DMS 273 treated with DMSO at 0.1 percent for 48 hours (cell line): ENCODE measurements at places on chromosomes 3 and 15.

GRCh38 chr3:170201527-170201926, 20.0 kb upstream of the PHC3 start:
- no peak for DNase-seq

- no peak for DNase-seq
Observed at GRCh38 chr3:30222441-30222840, 384.0 kb upstream of the TGFBR2 start.

DNA sequence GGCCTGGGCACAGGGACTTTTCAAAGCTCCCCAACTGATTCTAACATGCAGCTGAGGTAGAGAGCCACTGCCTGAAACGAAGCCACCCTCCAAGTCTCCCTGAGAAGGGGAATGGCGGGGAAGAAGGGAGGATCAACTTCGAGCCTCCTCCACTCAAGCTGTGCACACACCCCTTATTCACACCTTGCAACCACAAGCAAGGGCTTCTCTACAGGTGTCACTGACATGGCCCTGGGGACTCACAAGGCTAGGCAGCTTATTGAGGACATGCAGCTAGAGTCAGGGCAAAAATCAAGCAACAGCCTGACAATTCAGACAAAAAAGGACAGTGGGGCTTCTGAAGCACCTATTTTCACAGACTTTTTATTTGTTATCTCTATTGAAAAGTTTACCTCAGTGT, 85.2 kb downstream of the SNRK start:
- DNase-seq, result no peak

DNA sequence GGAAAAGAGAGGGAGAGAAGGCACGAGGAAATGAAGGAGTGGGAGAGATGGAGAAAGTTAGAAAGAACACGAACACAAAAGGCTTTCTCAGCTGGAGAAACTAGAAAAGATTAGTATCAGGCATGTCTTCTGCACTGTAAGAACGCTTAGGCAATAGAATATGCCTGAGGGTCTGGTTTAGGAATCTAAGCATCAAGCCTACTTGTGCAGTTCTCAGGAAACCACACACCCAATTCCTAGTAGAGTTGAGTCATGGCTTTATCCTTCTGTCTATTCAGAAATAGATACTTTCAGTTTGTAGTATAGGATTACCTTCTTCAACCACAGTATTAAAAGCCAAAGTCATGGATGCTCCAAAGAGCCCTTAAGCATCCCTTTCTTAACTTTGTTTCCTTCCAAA, 969.4 kb downstream of the NTRK3 start:
- DNase-seq, result no peak

DNA sequence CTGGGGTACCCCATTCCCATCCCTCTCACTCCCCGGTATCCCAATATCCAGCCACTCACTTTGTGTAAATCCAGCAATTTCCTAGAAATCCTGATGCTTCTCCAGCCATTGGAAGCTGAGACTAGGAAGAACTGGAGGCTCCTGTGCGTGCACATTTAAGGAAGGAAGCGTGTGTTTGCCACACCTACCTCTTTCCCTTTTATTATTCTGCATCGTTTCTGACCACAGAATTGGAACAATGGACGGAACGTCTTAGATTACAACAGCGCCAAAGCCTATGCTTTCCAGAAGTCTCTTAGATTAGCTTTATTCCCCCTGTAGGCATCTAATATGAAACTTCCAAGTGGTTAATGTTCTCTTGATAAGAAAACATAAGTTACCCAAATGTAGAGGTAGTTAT, 234.8 kb upstream of the TRIM42 start:
- DNase-seq, result no peak

GRCh38 chr3:135490219-135490915, 475.2 kb upstream of the PPP2R3A start:
- DNase-seq, result no peak

- DNase-seq, result no peak
Observed at GRCh38 chr15:90205886-90206285, 4.8 kb downstream of the SEMA4B start.

DNA sequence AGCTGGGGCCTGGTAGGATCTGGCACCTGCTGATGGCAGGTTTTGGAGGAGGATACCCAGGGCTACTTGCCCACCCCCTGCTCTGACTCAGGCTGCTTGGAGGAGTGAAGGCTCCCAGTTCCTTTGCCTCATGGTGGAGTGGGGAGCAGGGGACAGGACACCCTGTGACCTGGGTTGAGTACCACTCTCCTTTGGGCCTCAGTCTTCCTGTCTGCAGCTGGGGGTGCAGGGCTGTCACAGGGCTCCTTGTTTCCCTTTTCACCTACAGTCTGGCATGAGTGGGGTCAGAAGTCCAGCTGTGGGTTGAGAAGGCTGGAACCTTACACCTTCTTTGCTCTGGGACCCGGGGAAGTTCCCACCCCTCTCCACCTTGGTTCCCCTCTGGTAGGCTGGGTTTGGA, 14.7 kb downstream of the SEMA3F start:
- no peak for DNase-seq

DNA sequence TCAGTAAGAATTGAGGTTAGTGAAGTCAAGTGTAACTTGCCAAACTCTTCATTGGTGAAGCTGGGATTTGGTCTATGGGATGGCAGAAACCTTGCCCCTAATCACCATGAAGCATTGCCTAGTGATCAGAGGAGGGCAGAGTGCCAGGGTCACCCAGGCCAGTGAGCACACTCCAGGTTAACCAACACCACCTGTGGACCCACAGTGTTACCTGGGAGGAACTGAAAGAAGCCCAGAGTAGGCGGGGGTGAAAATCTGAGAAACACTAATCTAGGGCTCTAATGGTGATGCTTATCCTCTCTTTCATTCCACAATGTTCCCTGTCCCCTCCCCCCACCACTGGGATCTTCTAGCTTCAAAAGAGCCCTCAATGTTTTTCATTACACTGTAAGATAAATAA, 372.8 kb downstream of the CTNNB1 start:
- DNase-seq, result no peak

- DNase-seq, result peak; percentile 5
Observed at GRCh38 chr3:152524198-152525140, 255.7 kb downstream of the MBNL1 start.

DNA sequence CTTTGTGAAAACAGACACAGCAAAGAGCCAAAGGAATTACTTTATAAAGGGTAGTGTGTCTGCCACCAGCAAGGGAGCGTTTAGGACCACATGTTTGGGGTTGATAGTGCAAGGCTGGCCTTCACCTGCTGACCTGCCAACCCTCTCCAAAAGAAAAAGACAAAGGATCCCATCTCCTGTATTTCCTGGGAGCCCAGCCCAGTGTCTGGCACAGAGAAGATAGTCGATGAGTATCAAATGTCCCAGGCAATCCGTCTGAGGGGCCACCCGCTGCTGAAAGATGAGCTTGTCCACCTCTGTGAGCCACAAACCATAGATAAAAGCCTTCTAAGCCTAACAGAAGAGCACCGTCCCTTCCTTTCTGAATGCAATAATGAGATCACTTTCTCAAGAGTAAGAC, 154.8 kb upstream of the CTNNB1 start:
- no peak for DNase-seq

GRCh38 chr3:115071601-115072000, 75.5 kb downstream of the ZBTB20 start:
- no peak for DNase-seq

- no peak for DNase-seq
Observed at GRCh38 chr15:25793354-25794050, 69.6 kb downstream of the ATP10A start.

DNA sequence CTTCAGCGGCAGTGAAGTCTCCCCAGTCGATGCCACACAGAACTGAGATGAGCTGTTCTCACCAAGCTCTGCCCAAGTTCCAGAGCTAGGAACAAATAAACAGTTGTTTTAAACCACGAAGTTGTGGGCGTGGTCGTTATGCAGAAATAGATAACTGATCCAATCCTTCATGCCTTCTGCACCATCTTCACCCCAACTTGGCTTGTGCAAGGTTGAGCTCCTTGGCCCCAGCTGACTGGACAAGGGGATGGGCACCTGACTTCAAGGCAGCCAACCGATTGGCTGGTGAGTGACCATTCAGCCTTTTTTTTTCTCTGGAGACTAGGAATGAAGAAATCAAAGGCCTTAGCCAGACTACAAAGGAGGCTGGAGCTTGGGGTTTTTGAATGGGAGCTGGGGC, 23.9 kb downstream of the LINGO1 start:
- DNase-seq, result no peak

DNA sequence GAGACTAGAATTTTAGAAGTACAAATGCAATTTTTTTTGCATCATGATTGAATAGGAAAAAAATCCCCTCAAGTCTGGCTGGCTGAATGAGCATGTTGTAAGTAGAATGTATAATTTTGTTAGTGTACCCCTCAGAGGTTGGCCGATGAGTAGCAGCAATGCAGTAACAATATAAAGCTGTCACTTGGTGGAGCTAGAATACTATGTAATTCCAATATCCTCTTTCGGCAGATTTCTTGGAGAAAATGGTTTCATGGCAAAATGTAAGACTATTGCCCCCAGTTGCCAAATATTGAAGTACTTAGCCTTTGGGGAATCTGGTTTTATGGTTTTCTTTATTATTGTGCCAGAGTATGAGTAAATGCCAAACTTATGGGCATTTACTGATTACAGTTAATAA, 39.8 kb upstream of the SGO1 start:
- no peak for DNase-seq

GRCh38 chr3:3366386-3366785, 186.9 kb upstream of the CRBN start:
- no peak for DNase-seq
